Colonic mucosa (tissue), 4 donors: ENCODE measurements at places on chromosomes 7 and 10. TPM values are rescaled to one million over a fixed set of nuclear protein-coding genes. Genes with fewer than 3 reads are reported as not detected.

CYP3A4 gene
- 0.67 TPM for total RNA-seq

NME8 gene
- not detected for total RNA-seq

ADAMTS14 gene
- total RNA-seq = 0.93 TPM

ZPBP gene
- total RNA-seq = not detected

COL26A1 gene
- 0.35 TPM for total RNA-seq

FMC1 gene
- total RNA-seq = 21.6 TPM

PAPOLB gene
- not detected for total RNA-seq

HOGA1 gene
- 0.49 TPM for total RNA-seq

FGL2 gene
- total RNA-seq = 6.4 TPM

AGAP6 gene
- total RNA-seq = 4.9 TPM

DGKI gene
- 0.67 TPM for total RNA-seq

ARHGAP22 gene
- total RNA-seq = 1.6 TPM

TMEM236 gene
- 57.4 TPM for total RNA-seq

TRPV6 gene
- total RNA-seq = 0.05 TPM

GPRIN2 gene
- 32.3 TPM for total RNA-seq

PILRB gene
- 18.2 TPM for total RNA-seq

CARD11 gene
- 5.0 TPM for total RNA-seq

PCDH15 gene
- not detected for total RNA-seq

C10orf95 gene
- total RNA-seq = 2.8 TPM

PDE1C gene
- total RNA-seq = 1.2 TPM

CALD1 gene
- 27.4 TPM for total RNA-seq

SPDYE9 gene
- not detected for total RNA-seq

FIGNL1 gene
- total RNA-seq = 19.0 TPM

ENTPD1 gene
- total RNA-seq = 4.5 TPM

MRPS33 gene
- 123 TPM for total RNA-seq

LLCFC1 gene
- total RNA-seq = not detected

HOXA9 gene
- total RNA-seq = 22.1 TPM

TUBB8 gene
- total RNA-seq = not detected

AZGP1 gene
- 2.5 TPM for total RNA-seq

LRGUK gene
- total RNA-seq = 0.37 TPM

NDUFA5 gene
- 129 TPM for total RNA-seq

CLDN15 gene
- total RNA-seq = 49.5 TPM

SLC26A5 gene
- total RNA-seq = 0.25 TPM

TRIL gene
- total RNA-seq = 1.1 TPM

SPDYE2 gene
- total RNA-seq = not detected

KCNK18 gene
- total RNA-seq = not detected

SFTPD gene
- total RNA-seq = 0.27 TPM

CNTNAP2 gene
- total RNA-seq = 8.5 TPM

NUTM2B gene
- total RNA-seq = 1.2 TPM

TLL2 gene
- total RNA-seq = 0.30 TPM

PRKG1 gene
- total RNA-seq = 8.1 TPM

GJD4 gene
- total RNA-seq = not detected

TCAF2 gene
- 0.32 TPM for total RNA-seq

SFRP4 gene
- not detected for total RNA-seq

NRG3 gene
- 0.24 TPM for total RNA-seq

SPDYE16 gene
- not detected for total RNA-seq

FAM241B gene
- 4.5 TPM for total RNA-seq

PTPRN2 gene
- total RNA-seq = 14.7 TPM

C7orf33 gene
- not detected for total RNA-seq

CYP26C1 gene
- not detected for total RNA-seq

BCL7B gene
- 56.8 TPM for total RNA-seq

DMBT1 gene
- total RNA-seq = 165 TPM

TAS2R41 gene
- not detected for total RNA-seq

POM121L12 gene
- total RNA-seq = not detected

ZNF853 gene
- 2.2 TPM for total RNA-seq

GLI3 gene
- total RNA-seq = 8.0 TPM
